ENCODE measurements at places on chromosomes 4 and X.

- no peak for DNase-seq
Observed at GRCh38 chrX:119583431-119584059, 9.2 kb downstream of the UBE2A start.

DNA sequence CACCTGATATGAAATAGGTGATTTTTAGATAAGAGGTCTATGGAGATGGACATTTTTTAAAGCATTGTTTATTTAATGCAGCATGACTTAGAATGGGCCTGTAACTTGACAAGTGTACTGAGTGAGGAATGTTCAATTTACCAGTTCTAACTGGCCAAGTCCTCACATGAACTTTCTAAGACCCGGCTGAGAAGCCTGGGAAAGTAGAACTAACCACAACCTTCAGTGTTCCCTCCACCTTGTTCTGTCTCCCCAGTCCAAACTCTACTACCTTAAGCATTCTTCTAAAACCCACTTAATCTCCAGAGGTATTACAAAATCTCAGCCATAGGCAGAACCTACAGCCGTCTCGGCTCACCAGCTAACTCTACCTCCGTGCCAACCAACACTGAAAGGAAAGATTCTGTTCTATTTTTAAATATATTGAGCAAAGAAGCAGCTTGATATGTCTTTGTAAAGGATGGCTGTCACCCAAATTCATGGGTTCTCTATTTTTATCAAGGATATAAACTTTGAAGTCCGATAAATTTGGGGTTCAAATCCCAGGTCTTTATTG lies 6.8 kb downstream of the PPARGC1A start:
- no peak for DNase-seq

DNA sequence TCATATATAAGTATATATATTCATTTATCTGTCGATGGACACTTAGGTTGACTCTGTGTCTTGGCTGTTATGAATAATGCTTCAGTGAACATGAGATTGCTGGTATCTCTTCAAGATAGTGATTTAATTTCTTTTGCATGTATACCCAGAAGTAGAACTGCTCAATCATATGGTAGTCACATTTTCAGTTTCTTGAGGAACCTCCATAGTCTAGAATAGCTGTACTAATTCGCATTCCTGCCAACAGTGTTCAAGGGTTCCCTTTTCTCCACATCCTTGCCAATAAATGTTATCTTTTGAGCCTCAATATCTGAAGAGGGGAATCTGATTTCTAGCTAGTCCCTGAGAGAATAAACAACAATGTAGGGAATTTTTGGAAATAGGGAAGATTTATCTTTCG lies 32.4 kb upstream of the CCNG2 start:
- DNase-seq, result no peak

DNA sequence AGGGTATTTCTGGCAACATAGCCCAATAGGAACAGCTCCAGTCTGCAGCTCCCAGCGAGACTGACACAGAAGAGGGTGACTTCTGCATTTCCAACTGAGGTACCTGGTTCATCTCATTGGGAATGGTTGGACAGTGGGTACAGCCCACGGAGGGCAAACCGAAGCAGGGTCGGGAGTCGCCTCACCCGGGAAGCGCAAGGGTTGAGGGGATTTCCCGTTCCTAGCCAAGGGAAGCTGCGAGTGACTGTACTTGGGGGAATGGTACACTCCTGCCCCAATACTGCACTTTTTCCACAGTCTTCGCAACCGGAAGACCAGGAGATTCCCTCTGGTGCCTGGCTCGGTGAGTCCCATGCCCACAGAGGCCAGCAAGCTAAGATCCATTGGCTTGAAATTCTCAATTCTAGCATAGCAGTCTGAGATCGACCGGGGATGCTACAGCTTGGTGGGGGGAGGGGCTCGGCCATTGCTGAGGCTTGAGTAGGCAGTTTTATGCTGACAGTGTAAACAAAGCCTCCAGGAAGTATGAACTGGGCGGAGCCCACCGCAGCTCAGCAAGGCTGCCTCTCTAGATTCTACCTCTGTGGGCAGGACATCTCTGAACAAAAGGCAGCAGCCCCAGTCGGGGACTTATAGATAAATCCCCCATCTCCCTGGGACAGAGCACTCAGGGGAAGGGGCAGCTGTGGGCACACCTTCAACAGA lies 14.0 kb upstream of the ADAD1 start:
- no peak for DNase-seq

- no peak for DNase-seq
Observed at GRCh38 chr4:25890571-25891485, 23.2 kb upstream of the SMIM20 start.

DNA sequence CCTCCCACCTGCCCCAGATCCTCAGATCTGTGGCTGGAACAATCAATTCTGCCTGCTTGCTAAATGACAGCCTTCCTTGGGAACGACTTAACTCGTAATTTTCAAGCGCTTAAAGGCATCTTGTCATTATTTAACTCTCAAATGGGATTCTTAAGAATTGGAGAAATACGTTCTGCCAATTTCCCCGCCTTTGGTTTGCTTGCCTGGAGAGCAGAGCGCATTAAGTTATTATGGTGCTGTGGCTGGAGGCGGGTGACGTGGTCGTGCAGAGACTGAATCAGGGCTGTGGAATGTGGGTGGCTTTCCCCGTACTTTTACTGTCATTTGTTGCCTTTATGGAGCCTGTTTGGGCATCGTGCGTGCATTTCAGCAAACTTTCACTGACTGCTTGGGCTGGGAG lies 78.9 kb upstream of the PSAPL1 start:
- peak; percentile 16 for DNase-seq

GRCh38 chrX:16702700-16703599 lies 9.5 kb downstream of the CTPS2 start:
- DNase-seq, result no peak

- no peak for DNase-seq
Observed at GRCh38 chr4:19214591-19215186, 1037.0 kb upstream of the SLIT2 start.

- DNase-seq, result no peak
Observed at GRCh38 chr4:139599076-139599475, 43.1 kb upstream of the SETD7 start.

- no peak for DNase-seq
Observed at GRCh38 chr4:122542411-122543236, 78.2 kb downstream of the IL21 start.

GRCh38 chr4:151569650-151570049 lies 160.7 kb downstream of the FHIP1A start:
- DNase-seq, result no peak

DNA sequence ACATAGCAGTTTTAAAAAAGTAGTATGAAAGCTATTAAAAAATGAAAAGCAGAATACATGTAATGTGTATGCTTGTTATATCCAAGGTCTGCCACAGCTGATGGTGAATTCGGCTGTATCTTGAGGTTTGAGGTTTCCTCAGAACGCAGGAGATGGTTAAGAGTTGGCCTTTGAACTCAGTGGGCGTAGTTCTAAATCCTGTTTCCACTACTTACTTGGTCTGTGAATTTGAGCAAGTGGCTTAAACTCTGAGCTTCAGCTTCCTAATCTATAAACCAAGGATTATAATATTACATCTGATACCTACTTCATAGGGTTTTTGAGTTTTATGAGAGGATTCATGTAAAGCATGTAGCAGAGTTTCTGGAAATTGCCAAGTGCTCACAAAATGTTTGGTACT lies 125.2 kb downstream of the STIM2 start:
- DNase-seq, result no peak

GRCh38 chr4:89489338-89489771 lies 181.8 kb upstream of the GPRIN3 start:
- DNase-seq, result no peak

DNA sequence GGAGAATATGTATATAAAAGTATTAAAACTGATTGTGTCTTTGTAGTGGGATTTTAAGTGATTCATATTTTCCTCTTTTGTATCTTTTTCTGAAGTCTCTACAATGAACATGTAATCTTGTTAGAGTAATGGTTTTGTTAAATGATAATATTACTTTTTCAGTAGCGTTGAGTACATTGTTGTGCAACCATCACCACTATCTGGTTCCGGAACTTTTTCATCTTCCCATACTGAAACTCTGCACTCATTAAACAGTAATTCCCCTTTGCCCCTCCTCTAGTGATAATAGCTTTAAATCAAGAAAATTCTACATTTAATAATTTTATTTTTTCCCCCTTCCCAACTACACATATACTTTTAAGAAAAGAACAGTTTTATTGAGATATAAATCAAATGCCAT lies 23.3 kb downstream of the SHROOM3 start:
- no peak for DNase-seq

GRCh38 chr4:38681281-38681991 lies 17.4 kb downstream of the KLF3 start:
- DNase-seq, result no peak

GRCh38 chr4:123477711-123478209 lies 81.2 kb downstream of the SPRY1 start:
- no peak for DNase-seq

DNA sequence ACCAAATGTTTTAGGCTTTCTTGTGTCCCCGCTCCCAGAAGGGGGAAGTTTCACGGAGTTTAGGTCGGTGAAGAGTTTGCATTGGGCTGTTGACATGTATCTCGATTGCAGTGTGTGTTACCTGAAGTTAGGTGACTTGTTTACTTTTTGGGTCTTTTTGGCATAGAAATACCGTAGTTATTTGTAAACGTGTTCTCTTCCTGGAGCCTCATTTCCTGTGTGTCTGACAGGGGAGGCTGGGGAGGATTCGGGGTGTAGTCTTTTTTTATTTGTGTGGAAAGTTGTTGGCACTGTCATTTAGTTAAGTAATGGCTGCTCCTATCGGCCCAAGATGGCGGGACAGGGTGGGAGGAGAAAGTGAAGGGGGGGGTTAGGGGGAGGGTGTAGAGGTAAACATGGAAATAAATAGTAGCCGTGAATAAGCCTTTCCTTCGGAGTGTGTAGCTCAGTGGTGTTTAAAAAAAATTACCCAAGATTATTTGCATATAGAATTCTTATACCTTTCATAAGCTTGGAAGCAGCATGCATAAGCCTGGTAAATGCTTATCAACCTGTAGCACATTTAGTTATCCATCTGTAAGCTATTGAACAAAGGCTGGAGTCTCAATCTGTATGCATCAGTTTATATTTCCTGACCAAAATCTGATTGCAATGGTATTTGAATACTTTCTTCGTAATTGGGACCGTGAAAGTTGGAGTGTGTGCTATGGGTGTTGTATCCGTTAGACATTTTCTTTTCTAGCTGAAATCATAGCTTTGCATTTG lies 1.6 kb downstream of the KDM6A start:
- DNase-seq, result no peak

DNA sequence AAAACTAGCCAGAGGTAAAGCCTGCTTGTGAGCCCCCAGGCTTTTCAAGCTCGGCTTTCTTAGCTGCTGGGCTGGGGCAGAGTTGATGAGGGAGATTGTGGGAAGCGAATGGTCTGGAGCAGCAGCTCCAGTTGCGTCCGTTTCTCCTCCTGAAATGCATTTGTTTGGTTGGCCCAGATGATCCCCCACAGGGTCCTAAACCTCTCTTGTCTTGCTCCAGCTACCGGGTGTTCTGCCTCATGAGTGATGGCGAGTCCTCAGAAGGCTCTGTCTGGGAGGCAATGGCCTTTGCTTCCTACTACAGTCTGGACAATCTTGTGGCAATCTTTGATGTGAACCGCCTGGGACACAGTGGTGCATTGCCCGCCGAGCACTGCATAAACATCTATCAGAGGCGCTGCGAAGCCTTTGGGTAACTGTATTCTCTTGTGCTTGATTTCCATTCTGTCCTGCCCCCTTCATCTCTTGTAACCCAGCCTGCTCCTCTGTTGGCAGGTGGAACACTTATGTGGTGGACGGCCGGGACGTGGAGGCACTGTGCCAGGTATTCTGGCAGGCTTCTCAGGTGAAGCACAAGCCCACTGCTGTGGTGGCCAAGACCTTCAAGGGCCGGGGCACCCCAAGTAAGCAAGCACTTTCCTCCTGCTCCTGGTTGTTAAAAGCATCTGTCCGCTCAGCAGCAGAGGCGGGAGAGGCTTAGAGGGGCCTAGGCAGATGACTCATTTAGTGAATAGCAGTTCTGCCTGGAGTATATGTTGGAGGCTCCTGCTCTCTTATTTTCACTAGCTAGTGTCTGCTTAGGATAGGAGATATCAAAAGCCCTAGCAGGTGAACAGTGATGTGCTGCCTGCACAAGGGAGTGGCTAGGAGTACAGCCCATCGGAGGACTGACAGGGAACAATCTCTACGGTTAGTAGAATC lies 15.3 kb downstream of the TKTL1 start:
- DNase-seq, result no peak

- no peak for DNase-seq
Observed at GRCh38 chr4:173424899-173425805, 26.2 kb upstream of the SCRG1 start.

GRCh38 chr4:161642708-161643107 lies 521.1 kb downstream of the FSTL5 start:
- DNase-seq, result no peak

DNA sequence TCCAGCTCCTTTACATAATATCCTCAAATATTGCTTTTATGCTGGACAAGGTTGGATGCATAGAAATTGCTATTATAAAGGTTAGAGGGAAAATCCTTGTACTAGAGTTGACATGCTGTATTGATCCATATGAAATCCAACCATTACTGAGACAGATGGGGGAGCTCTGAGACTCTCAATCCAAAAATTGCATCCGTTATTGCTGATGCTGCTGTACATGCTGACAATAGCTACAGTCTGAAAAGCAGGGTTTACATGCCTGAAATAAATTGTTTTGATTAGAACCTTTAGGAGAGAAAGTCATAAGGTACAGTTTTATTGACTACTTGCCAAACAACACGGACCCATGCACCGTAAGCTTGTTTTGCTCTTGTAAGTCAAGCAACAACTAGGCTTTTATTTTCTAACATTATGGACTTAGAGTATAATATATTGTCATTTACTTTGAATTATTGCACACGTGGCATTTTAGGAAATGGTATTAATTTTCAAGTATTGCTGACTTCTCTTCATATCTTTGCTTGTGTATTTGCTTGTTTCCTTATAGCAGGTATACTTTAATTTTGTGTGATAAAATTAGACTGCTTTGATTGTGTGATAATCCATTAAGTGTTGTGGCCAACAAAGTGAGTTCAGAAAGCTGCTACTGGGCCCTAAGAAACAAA lies 1365.2 kb downstream of the STIM2 start:
- DNase-seq, result no peak

- DNase-seq, result no peak
Observed at GRCh38 chrX:93538575-93538974, 134.8 kb downstream of the NAP1L3 start.

DNA sequence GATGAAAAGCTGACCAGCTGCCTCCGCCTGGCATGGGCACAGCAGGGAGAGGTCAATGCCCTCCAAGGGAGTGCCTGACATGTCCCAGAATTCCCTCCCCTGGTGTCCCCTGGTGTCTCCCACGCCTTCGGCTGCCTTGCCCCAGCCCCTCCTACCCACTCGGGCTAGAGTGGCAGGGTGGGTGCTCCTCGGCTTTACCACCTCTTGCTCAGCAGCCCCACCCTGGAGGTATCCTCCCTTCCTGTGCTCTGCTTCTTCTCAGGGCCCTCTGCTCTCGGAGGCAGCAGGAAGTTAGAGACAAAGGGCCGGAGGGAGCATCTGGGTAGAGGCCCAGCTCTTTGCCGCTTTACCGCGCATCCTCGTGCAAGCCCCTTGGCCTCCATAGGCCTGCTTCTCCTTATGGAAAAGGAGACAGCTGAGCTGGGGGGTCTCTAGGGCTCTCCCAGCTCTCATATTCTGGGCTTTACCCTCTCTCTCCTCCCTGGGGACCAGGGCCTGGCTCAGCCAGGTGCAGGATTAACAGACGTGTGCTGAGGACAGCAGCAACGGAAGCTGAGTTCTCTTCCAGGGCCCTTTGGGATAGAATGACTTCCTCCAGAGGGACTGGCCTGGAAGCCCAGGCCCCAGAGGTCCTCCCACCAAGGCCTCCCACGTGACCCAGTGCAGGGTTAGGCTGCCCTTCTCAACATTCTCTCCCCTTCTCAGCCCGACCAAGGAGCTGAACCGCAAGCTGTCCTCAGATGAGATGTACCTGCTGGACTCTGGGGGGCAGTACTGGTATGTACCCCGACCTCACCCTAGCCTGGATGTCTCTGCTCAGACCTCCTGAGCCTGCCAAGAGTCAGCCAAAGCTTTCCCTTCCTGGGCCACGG lies 17.2 kb downstream of the XPNPEP2 start:
- no peak for DNase-seq
